ENCODE measurements at places on chromosomes 7 and 10.
A peak's percentile ranks its signal among the peaks of the same experiment; 100 is the strongest.

GRCh38 chr7:146652176-146652575, 535.6 kb downstream of the CNTNAP2 start:
- DNase-seq = no peak

GRCh38 chr7:18993933-18994668, 123.3 kb downstream of the TWIST1 start:
- DNase-seq = peak; percentile 14

DNA sequence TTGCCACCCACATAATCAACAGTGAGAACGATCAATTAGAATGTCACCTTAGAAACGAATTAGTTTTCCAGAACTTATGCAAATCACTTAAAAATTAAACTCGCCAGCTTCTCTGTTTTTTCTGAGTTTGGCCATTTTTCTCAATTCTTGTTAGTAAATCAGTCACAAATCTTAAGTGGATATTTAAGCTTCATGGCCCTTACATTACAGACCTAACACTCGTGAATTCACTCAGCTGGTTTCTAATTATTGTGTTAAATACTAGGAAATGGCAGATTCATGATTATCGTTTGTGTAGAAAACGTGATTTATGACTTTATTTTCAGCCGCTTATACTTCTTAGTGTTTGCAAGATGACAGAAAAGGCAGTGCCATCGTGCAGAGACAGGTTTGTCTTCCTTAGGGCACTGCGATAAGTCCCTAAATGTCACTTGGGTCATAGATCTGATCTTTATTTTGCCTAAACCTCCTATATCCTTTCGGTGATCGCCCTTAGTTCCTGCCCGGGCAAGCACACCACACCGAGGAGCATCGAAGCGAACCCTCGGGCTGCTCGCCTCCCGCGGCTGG, 587 bp upstream of the CELF2 start:
- no peak for DNase-seq

- DNase-seq = no peak
Observed at GRCh38 chr7:70288781-70289456, 690.6 kb downstream of the AUTS2 start.

GRCh38 chr7:138602451-138602850, 98.7 kb downstream of the SVOPL start:
- DNase-seq = no peak

DNA sequence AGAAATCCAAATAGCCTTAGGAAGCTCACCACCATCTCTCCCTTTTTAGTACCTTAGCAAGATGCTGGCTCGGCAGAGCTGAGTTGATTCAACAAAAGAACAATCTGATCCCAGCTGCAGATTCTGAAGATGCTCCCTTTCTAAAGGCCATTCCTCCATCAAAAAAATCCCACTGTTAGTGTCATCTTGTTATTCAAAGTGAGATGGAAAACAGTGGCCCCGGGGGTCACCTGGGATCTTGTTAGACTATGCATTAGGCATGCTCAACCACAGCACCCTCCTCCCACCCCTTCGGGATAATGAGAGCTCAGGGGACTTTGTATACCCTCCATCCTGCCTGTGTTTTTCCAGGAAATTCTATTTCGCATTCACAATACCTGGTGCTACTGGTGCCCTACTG, 2.4 kb downstream of the NCAPG2 start:
- no peak for DNase-seq

- DNase-seq = peak; percentile 79
Observed at GRCh38 chr10:91587710-91588638, 44.9 kb downstream of the PPP1R3C start.
